ENCODE measurements at places on chromosomes 7 and 10.

DNA sequence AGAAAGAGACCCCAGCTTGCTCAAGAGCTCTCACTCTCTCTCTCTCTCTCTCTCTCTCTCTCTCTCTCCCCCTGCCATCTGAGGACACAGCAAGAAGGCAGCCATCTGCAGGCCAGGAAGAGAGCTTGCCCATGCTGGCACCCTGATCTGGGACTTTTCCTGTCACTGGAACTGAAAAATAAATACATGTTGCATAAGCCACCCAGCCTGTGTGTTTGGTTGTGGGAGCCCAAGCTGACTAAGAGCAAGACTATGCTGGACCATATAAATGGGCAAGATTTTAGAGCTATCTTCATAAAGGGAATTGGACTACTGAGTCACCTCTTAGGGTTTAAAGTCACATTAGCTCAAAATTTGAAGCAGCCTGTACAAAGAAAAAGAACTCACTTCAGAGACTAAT, 98.6 kb downstream of the SLC16A9 start:
- H3K27ac ChIP-seq, result no peak overlapping the region
- no peaks in the 10 kb centered on the region for H3K36me3 ChIP-seq
- no peaks in the 10 kb centered on the region for H3K4me1 ChIP-seq

GRCh38 chr7:8629504-8629903, 196.1 kb downstream of the NXPH1 start:
- H3K36me3 ChIP-seq, result no peaks in the 10 kb centered on the region
- H3K27ac ChIP-seq, result no peak overlapping the region
- DNase-seq, result no peak
- H3K4me3 ChIP-seq, result no peak overlapping the region
- H3K27me3 ChIP-seq, result no peaks in the 10 kb centered on the region
- H3K4me1 ChIP-seq, result no peaks in the 10 kb centered on the region

DNA sequence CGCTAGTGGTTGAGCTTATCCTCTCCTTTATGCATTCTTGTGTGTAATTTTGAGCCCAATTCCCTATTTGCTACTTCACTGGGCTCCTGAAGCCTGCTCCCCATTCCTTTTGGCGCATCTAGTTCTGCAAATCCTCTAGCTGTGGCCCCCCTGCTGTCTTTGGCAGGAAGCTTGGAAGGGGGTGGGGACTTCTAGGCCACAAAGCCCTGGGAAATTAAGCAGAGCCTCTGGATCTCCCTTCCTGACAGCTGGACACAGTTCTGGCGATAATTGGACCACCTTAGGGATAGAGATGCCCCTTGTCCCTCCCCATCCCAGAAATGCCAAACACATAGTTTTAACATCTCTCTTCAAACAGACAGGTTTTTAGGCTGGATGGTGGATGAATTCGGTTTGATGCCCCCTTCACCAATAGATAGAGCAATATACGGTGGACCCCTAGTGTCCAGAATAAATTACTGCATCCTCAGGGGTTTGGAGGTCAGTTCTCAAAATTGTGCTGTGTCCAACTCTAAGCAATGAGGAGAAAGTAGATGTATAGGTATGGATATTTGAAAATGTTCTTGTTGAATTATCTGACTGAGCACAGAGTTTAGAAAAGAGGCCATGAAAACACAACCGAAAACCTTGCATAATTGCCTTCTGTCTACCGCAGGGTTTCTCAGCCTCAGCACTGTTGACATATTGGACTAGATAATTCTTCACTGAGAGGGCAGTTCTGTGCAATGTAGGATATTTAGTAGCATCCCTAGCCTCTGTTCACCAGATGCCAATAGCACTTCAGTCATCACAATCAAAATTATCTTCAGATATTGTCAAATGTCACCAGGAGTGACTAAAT, 75.5 kb downstream of the PAPSS2 start:
- H3K27me3 ChIP-seq, result no peaks in the 10 kb centered on the region
- H3K27ac ChIP-seq, result no peak overlapping the region
- H3K4me3 ChIP-seq, result no peak overlapping the region
- H3K4me1 ChIP-seq, result peaks cover 14% of the 10 kb centered on the region

DNA sequence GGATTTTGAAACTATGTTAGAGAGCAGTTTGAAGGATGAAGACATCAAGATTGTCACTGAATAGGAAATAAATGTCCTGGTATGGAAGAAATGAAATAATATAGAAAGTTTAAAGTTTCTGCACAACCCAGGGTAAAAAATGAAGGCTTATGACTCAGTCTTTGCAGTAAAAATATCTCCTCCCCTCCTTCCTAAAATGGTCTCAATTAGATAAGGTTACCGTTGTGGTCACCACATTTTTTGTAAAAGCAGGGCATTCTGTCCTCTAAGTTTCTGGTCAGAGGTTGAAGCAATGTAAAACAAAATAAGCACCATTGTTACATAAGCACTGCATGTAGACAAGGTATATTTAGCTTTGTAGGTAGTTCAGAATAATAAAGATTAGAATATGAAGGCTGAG, 403.5 kb downstream of the SUGCT start:
- no peaks in the 10 kb centered on the region for H3K27me3 ChIP-seq
- no peak for DNase-seq
- no peak overlapping the region for H3K4me3 ChIP-seq
- H3K36me3 ChIP-seq, result no peaks in the 10 kb centered on the region

DNA sequence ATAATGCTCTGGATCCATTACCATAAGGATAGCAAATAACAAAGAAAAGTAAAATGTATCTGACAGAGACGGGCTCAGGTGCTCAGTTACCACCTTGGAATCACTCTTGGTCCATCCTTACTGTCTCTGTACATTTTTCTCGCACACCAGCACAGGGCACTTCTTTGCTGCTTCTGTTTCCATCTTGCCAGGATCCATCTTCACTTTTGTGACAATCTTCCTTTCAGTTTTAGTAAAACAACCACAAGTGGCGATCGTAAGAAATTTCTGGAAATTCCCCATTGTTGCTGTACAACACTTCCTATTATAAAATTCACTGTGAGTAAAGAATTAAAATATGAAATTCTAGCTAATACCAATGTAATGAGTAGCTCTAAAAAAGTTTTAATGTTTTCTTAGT, 695.5 kb downstream of the GRM8 start:
- H3K4me1 ChIP-seq, result no peaks in the 10 kb centered on the region
- H3K4me3 ChIP-seq, result no peak overlapping the region
- H3K36me3 ChIP-seq, result no peaks in the 10 kb centered on the region
- H3K27ac ChIP-seq, result no peak overlapping the region

GRCh38 chr10:123262456-123262855, 108.3 kb downstream of the BUB3 start:
- no peak for DNase-seq
- H3K27ac ChIP-seq, result no peak overlapping the region
- no peak overlapping the region for H3K4me3 ChIP-seq
- no peaks in the 10 kb centered on the region for H3K36me3 ChIP-seq
- H3K4me1 ChIP-seq, result no peaks in the 10 kb centered on the region

DNA sequence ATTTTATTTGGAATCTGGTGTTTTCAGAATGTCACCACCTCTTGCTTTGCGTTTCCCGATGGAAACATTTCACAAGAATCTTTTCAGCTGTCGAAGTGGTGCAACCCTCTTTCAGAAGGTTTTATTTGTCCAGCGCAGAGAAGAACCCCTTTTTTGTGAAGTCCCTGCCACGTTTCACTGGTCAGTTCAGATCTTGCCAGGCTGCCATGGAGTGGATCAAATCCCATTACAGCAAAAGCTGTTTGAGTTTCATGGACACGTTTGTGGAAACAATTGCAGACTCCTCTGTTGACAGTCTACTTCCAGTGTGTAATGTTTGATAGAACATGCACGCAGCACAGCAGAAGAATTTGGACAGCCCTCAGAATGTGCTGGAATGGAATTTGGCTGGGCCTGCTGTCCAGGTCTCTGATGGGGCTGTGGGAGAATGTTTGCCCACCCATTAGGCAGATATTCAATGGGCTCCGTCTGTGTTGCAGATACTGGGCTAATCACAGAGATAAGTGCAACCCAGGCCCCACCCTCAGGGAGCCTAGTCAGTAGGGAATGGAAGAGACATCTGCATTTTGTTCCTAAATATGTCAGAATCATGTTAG, 143.2 kb downstream of the GRK5 start:
- no peak for DNase-seq
- H3K27me3 ChIP-seq, result no peaks in the 10 kb centered on the region
- H3K27ac ChIP-seq, result peak overlapping the region; percentile 78
- peaks cover 4% of the 10 kb centered on the region for H3K36me3 ChIP-seq

DNA sequence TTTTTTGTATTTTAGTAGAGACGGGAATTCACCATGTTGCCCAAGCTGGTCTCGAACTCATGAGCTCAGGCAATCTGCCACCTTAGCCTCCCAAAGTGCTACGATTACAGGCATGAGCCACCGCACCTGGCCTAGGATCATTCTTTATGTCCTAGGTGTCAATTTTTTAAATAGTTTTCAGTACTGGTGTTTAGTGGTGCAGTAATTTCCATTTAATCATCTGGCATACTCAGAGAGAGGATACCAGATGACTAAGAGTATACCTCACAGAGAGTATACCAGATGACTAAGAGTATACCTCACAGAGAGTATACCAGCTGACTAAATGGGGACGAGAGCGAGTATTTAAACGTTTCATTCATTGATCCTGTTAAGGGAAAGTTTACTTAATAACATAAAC, 37.3 kb upstream of the TMEM248 start:
- H3K27me3 ChIP-seq, result no peaks in the 10 kb centered on the region
- H3K4me3 ChIP-seq, result no peak overlapping the region
- no peaks in the 10 kb centered on the region for H3K4me1 ChIP-seq
- H3K36me3 ChIP-seq, result no peaks in the 10 kb centered on the region
- H3K27ac ChIP-seq, result no peak overlapping the region

DNA sequence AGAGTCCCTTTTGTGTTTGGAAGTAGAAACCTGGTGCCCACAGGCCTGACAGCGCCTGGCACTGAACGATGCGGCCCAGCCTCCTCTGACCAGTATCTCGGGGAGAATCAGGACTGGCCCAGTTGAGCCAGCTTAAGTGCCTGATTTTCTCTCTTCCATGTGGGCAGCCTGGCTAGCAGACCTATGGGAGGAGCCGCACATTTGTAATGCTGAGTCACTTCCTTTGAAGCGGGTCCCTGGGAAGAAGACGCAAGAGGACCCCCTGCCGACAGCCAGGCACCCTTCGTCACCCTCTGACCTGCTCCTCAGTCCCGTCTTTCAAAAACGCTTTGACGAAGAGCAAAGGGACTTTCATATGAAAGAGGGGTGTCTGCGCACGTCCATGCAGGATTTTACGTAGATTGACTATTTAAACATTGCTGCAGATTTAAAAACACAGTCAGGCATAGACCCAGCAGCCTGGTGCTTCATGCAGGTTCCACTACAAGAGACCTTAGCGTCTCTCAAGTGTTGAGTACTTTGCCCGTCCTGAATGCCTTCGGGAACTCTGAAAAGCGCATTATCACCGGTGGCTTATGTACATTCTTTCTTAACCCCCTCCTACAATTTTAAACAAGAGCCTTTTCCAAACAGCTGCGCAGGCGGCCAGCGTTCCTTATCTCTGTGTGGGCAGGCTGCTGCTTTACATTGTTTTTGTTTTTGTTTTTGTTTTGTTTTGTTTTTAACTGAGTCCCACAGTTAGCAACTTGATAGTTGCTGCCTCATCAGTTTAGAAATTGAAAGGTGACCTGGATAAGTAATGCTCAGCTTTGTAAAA, 36.5 kb upstream of the AP5Z1 start:
- no peak overlapping the region for H3K4me3 ChIP-seq
- peaks cover 40% of the 10 kb centered on the region for H3K4me1 ChIP-seq
- peak overlapping the region; percentile 73 for H3K27ac ChIP-seq
- H3K27me3 ChIP-seq, result no peaks in the 10 kb centered on the region
- no peak for DNase-seq

DNA sequence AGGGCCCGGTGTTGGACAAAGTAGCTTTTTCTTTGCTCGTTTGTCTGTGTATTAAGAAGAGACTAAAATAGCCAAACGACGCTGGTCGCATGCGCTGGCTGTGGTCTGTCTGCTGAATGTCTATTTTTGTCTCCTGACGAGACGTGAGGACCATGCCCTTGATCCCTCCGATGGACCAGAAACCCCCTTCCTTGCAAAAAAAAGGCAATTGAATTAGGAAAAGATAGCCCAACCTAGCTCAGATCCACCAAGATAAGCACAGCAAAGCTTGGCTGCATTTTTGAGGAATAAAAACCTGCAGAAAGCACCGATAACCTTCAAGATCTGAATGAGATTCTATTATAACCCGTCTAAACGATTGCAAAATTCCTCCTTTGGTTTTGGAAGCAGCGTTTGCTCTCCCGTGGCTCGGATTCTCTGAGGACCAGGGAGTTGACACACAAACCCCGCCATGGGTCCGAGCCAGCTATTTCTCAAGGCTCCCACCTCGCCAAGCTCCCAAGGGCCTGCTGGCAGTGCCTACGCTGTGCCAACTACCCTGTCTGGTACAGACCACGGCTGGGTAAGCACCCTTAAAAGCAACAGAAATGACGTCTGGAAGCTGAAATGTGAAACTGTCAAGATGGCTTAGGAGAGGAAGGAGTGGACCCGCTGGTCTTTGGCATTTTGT, 17.7 kb upstream of the TTYH3 start:
- H3K4me1 ChIP-seq, result peaks cover 19% of the 10 kb centered on the region
- no peak overlapping the region for H3K4me3 ChIP-seq
- no peak overlapping the region for H3K27ac ChIP-seq
- no peaks in the 10 kb centered on the region for H3K27me3 ChIP-seq
- no peaks in the 10 kb centered on the region for H3K36me3 ChIP-seq
- DNase-seq, result no peak

DNA sequence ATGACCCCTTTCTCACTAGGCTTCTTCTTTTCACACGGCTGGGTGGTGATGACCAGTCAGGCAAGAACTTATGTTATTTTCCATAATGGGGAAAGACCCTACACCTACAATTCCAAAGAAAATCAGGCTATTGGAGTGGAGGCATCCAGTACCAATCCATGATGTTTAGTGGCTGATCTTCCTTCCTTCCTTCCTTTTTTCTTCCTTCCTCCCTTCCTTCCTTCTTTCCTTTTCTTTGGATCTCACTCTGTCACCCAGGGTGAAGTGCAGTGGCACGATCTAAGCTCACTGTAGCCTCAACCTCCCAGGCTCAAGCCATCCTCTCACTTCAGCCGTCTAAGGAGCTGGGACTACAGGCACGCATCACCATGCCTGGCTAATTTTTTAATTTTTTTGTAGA, 2.5 kb downstream of the RGS10 start:
- DNase-seq, result no peak
- H3K36me3 ChIP-seq, result no peaks in the 10 kb centered on the region
- no peaks in the 10 kb centered on the region for H3K27me3 ChIP-seq
- peaks cover 24% of the 10 kb centered on the region for H3K4me1 ChIP-seq
- no peak overlapping the region for H3K4me3 ChIP-seq
- H3K27ac ChIP-seq, result no peak overlapping the region

DNA sequence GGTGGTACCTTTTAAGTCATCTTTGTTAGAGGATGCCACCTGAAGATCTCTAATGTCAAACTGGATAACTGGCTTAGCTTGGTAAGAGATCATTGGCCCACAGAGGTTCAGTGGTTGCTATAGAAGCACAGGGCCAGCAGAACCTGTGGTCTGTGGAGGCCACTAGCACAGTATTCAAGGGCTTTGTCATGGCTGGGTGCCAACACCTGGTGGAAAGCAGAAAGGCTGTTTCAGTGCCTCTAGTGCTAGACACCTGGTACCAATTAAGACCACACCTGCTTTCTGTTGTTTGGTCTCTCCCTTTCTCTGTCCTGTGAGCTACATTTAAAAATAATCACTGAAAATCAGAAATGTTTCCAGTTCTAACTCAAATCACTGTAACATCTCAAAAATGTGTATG, 10.0 kb upstream of the PCGF5 start:
- no peak overlapping the region for H3K27ac ChIP-seq
- H3K27me3 ChIP-seq, result no peaks in the 10 kb centered on the region
- no peak for DNase-seq
- H3K4me1 ChIP-seq, result no peaks in the 10 kb centered on the region

- peaks cover 19% of the 10 kb centered on the region for H3K4me1 ChIP-seq
- no peaks in the 10 kb centered on the region for H3K36me3 ChIP-seq
- no peaks in the 10 kb centered on the region for H3K27me3 ChIP-seq
Observed at GRCh38 chr10:13560597-13560996, 26.2 kb upstream of the PRPF18 start.

All from esophagus squamous epithelium (tissue), 5 donors.